ENCODE measurements at places on chromosomes 12 and 14.

GRCh38 chr12:110269622-110270124 lies 11.4 kb upstream of the ATP2A2 start:
- no peak for DNase-seq

GRCh38 chr14:48350971-48351370 lies 675.6 kb upstream of the MDGA2 start:
- no peak for DNase-seq

DNA sequence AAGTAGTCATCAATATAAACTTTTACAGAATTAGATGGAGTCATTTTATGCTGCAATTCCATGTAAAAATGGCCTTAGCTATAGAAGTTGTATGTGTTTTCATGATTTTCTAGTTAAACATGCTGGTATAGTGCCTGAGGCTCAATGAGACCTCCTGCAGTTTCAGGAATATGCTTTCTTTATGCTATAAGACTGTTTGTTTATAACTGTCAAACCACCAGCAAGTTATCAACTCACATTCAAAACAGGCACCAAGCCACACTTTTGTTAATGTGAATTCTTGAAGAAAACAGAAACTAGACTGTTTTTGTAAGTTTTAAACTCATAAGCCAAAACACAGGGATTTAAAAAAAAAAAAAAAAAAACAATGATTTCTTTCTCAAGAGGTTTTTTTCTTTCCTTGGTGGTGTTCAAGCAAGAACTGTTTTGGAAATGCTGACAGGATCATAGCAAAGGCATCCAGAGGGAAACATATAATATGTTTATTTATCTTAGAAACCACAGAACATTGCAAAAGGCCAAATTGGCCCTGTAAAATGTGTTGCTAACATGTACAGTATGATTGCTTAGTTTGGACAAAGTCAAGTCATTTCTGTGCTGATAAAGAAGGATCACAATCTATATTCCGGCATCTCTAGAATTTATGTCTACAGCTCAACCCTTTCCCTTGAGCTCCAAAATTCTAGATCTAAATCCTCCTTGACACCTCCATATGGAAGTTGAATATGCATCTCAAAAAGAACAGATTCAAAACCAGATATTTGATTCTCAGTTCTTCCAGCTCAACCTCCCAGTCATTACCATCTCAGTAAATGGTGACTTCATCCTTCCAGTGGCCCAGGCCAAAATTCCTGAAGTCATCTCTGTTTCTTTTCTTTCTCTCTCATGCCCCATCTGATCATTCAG lies 29.0 kb upstream of the LUM start:
- peak; percentile 86 for DNase-seq

- no peak for DNase-seq
Observed at GRCh38 chr12:94109160-94109559, 39.2 kb upstream of the PLXNC1 start.

DNA sequence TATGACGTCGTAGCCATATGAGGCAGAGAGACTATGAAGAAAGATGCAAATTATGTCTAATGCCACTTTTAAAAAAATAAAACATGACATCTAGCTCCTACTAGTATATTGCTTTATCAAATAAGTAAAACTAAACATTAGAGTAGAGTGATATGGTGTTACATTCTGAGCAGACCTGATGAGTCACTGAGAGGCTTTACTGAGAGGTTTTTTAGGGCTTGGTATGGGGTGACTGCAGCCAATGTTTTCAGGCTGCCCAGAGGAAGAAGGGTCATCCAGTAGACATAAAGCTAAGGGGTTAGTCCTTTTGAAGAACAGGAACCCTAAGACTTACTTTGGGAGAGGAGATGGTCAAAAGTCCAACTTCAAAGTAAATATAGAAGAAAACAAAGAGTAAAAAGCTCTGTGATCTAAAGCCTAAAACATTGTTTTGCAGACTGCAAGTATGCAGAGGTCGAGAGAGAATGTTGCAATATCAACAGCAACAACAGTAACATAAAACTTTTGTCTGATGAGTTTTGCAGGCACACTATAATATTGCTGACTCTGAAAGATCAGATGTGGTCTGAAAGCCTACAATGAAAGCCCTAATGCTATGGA lies 774.7 kb downstream of the TMTC2 start:
- DNase-seq, result no peak

- no peak for DNase-seq
Observed at GRCh38 chr12:111174961-111175345, 193.9 kb downstream of the PHETA1 start.

GRCh38 chr12:8946733-8947132 lies 2.7 kb downstream of the M6PR start:
- DNase-seq, result no peak

GRCh38 chr14:106787626-106788025 lies 1261.2 kb downstream of the TMEM121 start:
- DNase-seq, result no peak

DNA sequence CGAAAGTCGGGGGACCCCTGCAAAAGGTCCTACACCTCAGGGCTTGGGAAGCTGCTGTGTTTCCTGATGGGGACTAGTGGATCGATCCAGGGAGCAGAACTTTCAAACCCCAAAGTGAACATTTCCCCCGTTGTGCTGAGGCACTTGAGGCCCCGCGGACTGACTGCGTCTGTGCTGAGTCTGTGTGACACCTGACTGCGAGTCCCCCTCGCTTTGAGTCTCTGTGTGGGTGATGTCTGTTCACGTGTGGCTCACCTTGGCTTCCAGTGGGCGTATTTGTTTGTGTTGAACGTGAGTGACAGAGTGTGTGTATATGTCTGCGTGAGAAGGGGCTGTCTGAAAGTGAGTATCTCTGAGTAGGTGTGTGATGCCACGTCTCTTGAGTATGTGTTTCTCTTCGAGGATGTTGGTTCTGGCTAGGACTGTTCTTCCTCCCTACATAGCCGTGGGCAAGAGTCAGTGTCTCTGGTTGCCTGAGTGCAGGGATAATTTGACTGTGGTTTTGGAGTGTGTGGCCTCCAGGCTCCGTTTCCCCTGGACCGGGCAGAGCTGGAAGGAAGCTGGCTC lies 1.3 kb downstream of the TEAD4 start:
- DNase-seq, result no peak

GRCh38 chr12:63924781-63925180 lies 80.3 kb downstream of the SRGAP1 start:
- no peak for DNase-seq

- no peak for DNase-seq
Observed at GRCh38 chr12:82873951-82874350, 187.2 kb downstream of the TMTC2 start.

DNA sequence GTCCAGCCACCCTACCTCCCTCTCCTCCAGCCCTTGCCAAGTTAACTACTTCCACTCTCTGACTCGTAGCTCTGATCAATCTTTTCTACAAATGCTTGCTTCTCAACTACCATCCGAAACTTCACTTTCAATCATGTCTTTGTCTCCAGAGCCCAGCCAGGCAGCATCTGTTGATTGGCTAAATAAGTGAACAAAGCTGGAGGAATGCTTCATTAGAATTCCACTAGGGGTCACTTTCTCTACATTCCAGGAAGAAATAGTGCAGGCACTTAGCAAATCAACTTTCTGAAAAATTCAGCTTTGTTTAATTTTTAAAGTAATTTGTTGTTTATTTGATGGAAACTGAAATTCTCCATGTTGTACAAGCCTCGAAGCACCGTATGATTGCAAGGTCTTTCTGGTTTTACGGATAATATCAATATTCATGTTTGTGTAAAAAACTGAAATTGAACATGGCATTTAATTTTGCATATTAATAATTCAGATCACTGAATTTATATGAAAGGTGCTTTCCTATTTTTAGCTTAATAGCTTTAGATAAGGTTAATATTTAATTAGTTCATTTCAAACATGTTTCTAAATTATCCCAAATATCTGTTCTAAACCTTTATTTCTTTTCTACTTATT lies 32.4 kb upstream of the HELB start:
- DNase-seq, result peak; percentile 21

GRCh38 chr12:131177599-131177998 lies 223.9 kb downstream of the ADGRD1 start:
- DNase-seq, result no peak

- DNase-seq, result no peak
Observed at GRCh38 chr12:120688527-120689071, 1.6 kb downstream of the MLEC start.

- no peak for DNase-seq
Observed at GRCh38 chr12:106903241-106903945, 52.3 kb upstream of the TMEM263 start.

DNA sequence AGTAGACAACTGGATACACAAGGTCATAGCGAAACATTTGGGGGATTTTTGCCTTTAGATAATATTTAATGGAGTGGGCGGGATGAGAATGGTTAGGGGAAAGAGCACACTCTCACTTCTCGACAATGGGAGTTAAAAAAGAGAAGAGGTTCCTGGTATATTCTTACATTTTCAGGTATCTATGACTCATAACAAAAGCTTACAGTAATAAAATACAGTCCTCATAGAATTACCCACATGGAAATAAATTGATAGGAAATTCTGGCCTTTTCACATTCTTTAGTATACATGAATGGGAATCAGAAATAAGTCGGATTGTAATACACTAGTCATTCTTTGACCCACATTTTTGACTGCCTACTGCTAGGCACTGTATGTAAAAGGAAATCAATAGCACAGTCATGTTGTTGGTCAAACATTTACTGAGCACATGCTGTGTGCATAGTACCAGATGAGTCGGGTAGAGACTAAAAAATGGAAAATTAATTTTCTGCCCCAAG lies 8.2 kb upstream of the CRADD start:
- DNase-seq, result no peak

GRCh38 chr12:109804820-109805761 lies 28.1 kb downstream of the TRPV4 start:
- no peak for DNase-seq

- no peak for DNase-seq
Observed at GRCh38 chr12:52232674-52233461, at the start of gene KRT7. TSS of gene KRT7 (plus strand) at chr12:52233243. CDS start at chr12:52233297, 54 bp downstream.

DNA sequence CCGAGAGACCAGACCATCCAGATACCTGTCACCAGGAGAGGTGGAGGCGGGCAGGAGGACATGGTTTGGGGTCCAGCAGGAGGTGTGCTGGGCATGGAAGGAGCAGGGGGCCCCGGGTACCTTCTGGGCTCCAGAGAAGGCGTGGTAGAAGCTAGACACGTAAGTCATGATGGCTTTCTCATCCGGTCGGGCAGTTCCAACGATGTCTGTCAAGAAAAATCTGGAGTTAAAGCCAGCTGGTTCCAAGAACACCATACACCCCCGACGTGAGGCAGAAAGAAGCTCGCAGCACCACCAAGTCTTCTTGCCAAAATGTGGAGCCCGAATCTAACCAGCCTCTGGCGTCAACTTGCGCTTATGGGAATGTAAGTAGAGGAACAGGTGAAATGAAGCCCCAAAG lies 76.7 kb downstream of the ACTN1 start:
- DNase-seq, result no peak

DNA sequence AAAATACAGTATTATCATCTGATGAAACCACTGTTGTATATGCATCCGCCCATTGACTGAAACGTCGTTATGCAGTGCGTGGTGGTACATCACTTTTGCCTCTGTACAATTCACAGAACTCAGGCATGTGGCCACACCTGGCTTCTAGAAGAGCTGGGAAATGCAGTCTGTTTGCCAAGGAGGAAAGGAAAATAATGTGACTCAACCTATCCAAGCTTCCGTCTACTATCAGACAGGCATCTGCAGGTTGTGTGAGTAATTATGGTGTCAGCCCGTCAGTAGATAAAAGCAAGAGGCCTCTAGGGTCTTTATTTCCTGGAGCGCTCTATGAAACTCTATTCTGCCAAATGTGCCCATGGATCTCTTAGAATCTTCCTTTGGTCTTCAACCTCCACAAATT lies 111.6 kb downstream of the BBS10 start:
- DNase-seq, result no peak

DNA sequence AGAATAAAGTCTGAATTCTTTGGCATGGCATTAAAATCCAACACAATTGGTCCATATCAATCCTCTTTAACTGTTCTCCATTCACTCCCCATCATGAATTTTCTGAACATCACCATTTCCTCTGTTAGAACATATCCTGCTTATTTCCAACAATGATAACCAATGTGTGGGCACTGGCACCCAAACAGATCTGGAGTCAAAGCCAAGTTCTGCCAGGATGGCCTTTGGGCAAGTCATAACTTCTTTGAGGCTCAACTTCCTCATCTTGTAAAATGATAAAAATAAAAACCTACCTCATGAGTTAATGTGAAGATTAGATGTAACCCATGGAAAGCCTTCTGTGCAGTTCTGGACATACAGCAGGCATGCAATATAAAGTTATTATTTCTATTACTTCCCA lies 12.5 kb downstream of the PAWR start:
- no peak for DNase-seq

GRCh38 chr14:94697773-94698556 lies 71.9 kb downstream of the GSC start:
- DNase-seq, result no peak

- DNase-seq, result no peak
Observed at GRCh38 chr14:65771271-65771670, 358.7 kb downstream of the FUT8 start.

DNA sequence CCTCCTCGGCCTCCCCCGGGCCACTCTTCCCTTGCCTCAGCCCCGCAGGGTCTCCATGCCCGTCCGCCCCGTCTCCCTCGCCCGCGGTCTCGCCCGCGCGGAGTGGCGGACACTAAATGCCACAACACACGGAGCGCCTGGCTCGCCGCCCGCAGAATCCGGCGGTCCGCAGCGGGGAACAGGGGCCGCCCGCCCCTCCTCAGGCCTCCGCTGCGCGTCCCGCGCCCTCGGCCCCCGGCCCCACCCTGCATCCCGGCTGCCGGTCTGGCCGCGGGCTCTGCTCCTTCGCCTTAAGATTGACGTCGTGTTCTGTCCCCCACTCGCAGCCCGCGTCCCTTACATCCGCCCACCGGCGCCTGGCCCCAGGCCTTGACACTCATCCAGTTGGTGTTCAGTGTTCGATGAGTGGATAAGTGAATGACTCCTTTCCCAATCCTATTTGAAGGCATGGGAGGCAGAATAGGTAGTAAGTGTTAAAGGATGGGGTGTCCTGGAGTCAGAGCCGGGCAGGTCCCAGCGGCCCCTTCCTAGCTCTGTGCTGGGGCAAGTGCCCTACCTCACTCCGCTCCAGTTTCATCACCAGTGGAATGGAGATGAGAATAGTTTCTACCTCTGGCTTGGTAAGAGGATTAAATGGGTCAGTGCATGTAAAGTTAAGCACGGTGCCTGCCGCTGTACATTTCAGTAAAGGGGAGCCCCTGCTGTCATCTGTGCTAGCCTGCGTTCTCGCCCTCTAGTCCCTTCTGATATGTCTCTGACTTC lies 622 bp downstream of the TECPR2 start:
- peak; percentile 12 for DNase-seq

GRCh38 chr12:16093825-16094224 lies 182.7 kb downstream of the DERA start:
- no peak for DNase-seq

DNA sequence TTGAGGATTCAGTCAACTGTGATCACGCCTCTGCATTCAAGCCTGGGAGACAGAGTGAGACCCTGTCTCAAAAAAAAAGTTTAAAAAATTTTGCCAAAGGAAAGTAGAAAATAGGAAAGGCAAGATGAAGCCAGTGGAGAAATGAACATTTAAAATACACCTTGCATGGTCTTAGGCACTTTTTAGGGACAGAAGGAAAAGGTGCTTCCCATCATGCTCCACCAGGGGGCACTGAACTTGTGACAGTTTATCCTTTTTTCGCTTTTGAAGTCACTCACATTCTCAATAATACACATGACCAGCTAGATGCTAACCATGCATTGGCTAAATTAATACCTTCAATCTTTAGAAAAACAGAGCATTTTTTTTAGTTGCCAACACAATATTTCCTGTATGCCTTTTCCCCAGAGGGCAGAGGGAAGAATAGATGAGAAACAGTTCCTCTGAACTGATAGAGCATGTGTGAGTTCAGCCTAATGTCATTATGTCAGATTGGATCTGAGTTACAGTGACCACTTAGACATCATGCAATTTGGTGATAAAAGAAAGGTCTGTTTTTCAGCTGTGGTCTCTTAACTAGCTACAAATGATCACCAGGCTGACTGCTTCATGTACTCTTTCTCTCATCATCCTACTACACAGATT lies 221.8 kb upstream of the SSTR1 start:
- no peak for DNase-seq
